ENCODE measurements at places on chromosomes 4 and X.

- DNase-seq, result no peak
Observed at GRCh38 chr4:74675673-74676279, 118.5 kb downstream of the BTC start.

- DNase-seq, result no peak
Observed at GRCh38 chr4:156948738-156949137, 22.9 kb downstream of the PDGFC start.

GRCh38 chr4:164780839-164781238 lies 26.9 kb downstream of the SMIM31 start:
- DNase-seq, result no peak

DNA sequence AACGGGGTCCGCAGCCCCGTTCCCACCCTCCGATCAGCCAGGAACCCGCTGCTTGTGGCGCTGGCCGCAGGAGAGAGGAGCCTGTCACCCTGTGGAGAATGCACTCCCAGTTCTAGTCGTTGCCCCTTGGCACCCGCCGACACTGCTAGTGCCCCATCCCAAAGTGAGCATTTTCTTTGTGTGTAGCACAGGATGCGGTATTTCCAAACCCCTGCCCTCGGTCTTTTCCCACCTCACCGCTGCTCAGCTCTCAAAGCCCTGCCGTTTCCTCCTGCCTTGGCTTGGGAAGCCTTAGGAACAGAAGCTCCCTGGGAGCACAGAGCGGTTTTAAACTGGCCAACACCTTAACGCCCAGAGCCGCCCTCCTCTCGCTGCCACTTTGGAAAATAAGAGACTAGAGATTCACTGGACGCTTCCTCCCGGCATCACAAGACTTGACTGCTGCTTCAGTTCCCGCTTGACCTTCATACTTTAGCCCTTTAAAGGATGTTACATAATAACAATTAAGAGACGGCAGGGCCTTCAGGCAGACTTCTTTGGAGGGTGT lies 772 bp downstream of the CYP4V2 start:
- no peak for DNase-seq

DNA sequence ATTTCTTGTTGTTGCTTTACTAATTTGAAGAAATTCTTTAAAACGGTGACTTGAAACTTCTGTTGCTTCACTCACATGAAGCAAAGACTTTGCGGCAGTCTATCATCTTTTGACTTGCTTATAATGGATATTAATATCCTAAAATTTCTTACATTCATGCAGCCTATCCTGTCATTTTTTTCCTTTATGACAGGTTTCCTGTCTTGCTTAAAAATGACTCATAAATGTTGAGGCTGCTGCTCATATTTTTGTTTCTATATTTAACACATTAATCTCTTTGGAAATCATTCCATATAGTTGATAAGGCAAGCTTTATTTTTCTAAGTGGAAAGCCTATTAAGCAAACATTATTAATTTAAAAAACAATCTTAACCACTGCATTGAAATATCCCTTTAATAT lies 176.6 kb upstream of the GALNTL6 start:
- DNase-seq, result no peak

DNA sequence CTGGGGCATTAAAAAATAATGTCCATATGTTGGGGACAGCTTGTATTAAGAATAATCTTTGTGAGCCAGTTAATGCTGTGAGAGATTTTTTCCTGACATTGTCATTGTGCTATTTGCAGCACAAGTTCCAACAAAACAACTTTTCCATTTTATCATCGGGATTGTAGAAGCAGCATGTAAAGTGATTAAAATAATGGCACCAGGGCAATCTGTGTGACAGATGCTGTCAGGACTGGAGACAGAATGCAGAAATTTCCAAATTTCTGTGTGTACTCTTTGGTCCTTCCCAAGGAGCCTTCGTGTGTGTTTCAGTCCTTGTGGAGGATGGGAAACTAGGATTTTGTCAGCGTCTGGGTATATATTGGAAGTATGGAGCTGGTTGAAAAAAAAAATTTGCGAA lies 101.5 kb upstream of the LIMCH1 start:
- DNase-seq, result no peak

GRCh38 chr4:76582074-76582816 lies 147.2 kb downstream of the SHROOM3 start:
- no peak for DNase-seq

- no peak for DNase-seq
Observed at GRCh38 chr4:53908661-53909078, 155.7 kb downstream of the CHIC2 start.

DNA sequence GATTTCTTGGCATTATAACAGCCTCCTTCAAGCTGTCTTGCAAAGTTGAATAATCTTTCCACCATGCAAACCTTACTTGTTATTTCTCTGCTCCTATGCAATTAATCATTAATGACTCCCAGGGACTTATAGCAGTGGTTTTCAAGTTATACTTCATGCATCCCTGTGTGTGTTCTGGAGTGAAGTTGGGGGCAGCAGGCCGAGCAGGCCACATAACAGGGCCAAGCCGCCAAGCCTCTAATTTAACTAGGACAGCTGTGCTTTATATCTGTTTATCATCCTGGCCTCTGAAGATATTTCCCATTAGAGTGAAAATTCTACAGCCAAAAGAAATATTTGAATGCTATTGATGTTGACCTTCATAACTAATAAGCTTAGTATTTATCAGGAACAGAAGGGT lies 133.5 kb upstream of the PAK3 start:
- no peak for DNase-seq

- DNase-seq, result no peak
Observed at GRCh38 chr4:17236686-17237085, 275.2 kb downstream of the QDPR start.

DNA sequence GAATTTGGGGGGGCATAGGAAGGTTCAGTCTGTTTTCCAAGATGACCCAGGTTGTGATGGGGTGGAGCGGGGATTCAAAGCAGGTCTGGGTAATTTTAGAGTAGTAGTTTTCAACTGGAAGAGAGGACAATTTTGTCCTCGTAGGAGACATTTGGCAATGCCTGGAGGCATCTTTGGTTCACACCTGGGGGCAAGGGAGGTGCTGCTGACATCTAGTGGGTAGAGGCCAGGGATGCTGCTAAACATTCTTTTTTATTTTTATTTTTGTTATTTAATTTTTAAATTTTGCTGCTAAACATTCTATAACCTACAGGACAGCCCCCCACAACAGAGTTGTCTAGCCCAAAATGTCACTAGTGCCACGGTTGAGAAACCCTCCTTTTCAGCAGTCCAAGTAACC lies 1.9 kb downstream of the RAB9A start:
- DNase-seq, result no peak

DNA sequence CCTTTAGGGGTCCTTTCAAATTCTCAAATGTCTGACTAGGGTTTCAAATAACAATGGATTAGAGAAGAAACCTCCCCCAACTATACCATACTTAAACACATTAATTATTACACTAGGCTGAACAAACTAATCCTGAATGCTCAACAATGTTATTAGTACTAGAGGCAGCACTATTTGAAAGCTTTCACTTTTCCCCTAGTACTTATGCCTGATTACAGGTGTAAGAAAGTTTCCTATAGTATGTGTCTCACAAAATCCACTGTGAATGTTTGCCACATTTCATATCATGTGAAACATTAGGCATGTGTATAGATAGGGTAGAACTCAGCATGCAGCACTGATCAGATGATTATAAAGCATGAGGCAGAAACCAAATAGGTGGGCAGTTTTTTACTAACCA lies 336.2 kb downstream of the ZNF674 start:
- DNase-seq, result no peak

- no peak for DNase-seq
Observed at GRCh38 chr4:181509073-181509472, 734.1 kb upstream of the TENM3 start.

DNA sequence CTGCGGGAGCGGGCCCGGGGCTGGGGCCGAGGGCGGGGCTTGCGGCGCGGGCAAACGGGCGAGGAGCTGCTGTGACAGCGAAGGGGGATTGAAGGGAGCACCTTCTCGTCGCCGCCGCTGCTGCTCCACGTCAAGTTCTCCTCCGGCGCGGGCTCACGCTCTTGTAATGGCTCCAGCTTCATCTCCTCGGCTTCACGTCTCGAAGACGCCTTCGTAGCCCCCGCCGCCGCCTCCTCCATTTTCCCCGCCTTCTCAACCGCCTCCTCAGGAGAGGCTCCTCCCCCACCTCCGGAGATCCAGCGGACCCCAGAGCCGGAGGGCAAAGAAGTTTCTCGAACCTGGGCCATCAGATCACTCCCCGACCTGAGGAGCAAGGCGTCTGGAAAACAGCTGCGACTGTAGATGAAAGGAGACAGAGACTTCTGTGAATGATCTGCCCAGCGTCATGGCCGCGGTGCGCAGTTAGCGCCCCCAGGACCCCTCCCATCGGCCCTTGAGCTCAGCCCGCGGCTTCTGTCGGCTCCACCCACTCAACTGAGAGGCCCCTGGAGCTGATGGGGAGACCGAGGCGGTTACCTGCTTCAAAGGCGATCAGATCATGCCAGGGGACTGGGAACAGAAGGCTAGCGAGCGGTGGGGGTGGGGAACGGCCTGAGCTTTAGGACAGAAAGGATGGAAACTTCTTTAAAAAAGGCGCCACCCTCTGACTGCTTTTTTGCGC lies 895 bp downstream of the USP51 start:
- DNase-seq, result peak; percentile 61

- no peak for DNase-seq
Observed at GRCh38 chr4:174595141-174595929, 73.0 kb upstream of the HPGD start.

- no peak for DNase-seq
Observed at GRCh38 chr4:37758226-37758625, 68.3 kb upstream of the PGM2 start.

- no peak for DNase-seq
Observed at GRCh38 chr4:138090150-138090917, 151.8 kb downstream of the SLC7A11 start.

GRCh38 chr4:47711183-47711582 lies 126.7 kb downstream of the CORIN start:
- DNase-seq, result no peak

- DNase-seq, result no peak
Observed at GRCh38 chr4:173504181-173504503, 25.9 kb downstream of the HAND2 start.

DNA sequence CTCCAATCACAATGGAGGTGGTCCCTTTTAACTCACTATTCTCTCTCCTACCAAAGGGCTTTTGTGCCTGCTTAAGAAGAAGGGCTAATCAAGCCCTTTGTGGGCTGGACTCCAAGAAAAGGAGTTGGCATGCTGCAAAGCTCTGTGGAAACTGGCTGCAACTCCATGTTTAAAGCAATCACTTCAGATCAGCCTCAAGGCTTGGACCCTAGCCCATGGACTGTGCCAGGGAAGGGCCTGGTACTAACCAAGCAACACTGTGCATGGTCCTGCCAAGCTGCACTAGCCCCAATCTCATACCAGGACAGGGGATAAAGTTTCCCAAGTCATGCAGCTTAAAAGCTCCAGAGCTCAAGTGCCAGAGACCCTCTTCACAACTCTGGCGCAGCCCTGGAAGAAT lies 86.7 kb downstream of the ATP8A1 start:
- DNase-seq, result no peak

DNA sequence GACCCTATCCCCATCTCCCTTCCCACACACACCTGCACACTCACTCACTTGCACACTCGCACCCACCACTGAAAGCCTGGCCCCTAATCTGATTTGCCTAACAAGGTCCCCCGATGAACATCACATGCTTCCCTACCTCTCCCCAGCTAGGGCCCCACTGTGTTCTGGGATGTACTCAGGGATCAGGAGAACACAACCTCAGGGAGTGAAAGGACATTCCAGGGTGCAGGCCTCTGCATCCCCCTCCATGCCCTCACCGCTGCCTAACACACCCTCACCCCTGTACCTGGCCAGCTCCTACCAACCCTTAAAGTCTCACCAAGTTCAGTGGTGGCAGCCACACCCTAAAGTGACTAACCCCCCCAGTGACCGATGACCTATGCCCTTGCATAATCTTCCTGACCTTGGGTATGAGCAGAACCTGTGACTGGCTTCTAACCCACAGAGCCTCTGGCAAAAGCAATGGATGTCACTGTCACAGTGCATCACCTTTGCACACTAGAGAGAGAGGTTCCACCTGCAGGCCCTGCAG lies 2.4 kb upstream of the AFAP1 start:
- DNase-seq, result no peak

DNA sequence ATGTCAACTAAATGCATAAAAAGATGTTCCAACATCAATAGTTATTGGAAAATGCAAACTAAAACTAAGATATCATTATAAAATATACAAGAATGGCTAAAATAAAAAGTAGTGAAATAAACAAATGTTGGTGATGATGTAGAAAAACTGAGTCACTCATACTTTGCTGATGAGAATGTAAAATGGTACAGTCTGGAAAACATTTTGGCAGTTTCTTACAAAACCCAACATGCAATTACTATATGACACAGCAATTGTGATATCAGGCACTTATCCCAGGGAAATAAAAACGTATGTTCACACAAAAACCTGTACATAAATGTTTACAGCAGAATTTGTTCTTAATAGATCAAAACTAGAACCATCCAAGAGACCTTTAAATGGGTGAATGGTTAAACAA lies 182.6 kb downstream of the RTL9 start:
- no peak for DNase-seq

DNA sequence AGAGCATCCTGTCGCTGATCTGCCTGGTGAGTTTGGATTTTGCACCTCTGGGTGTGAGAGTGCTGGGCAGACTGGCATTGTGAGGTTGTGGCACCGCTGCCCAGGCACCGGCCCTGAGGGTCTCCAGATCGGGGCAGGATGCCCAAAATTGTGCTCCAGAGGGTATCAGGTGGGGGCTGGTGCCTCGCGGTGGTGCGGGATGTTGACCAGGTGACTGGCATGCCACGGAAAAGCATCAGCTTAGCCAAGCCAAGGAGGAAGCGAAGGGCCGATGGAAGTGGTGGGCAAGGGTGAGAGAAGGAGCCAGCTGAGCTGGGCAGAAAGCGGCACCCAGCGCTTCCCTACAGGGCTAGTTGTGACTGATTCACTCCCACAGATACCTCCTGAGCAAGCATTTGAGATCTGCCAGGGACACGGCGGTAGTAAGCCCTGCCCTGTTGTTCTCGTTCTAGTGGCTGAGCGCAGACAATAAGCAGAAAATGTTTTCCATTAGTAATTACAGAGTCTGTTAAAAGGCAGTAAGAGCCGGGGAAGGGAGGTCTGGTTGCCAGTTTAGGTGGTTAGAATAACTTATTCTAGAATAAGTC lies 809 bp downstream of the ZFP92 start:
- no peak for DNase-seq
